Stimulated activated CD8-positive, alpha-beta memory T cell treated with anti-CD3 and anti-CD28 coated beads, Interleukin-2, amount 100 ng/mL, for 1 hour (primary cell): ENCODE measurements at places on chromosomes 7 and 10.

- no peak for DNase-seq
Measured at GRCh38 chr10:110058212-110058611, 50.4 kb downstream of the ADD3 start.

- no peak for DNase-seq
Measured at GRCh38 chr7:36207451-36208291, 54.6 kb downstream of the EEPD1 start.

GRCh38 chr7:159158888-159159405 lies 14.3 kb upstream of the VIPR2 start:
- DNase-seq = no peak

- no peak for DNase-seq
Measured at GRCh38 chr7:156223935-156224832, 411.9 kb upstream of the SHH start.

GRCh38 chr10:30759423-30759822 lies 129.9 kb upstream of the LYZL2 start:
- no peak for DNase-seq

DNA sequence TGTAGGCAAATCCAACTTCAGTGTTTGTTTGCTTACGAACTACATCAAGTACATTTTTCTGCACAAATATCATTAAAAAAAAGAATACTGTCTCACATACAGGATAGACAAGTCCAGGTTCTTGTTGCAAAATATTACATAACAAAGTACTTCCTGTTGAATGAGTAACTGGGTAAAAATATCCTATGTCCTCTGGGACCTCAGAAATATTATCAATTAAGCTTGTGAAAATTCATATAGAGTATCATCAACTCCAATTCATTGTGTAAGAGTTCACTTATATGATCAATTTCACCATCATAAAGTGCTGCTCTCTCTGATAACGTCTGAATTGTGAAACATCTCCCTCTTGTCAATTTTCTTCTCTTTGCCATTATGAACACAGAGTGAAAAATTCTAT lies 22.6 kb downstream of the HERC4 start:
- DNase-seq = no peak

DNA sequence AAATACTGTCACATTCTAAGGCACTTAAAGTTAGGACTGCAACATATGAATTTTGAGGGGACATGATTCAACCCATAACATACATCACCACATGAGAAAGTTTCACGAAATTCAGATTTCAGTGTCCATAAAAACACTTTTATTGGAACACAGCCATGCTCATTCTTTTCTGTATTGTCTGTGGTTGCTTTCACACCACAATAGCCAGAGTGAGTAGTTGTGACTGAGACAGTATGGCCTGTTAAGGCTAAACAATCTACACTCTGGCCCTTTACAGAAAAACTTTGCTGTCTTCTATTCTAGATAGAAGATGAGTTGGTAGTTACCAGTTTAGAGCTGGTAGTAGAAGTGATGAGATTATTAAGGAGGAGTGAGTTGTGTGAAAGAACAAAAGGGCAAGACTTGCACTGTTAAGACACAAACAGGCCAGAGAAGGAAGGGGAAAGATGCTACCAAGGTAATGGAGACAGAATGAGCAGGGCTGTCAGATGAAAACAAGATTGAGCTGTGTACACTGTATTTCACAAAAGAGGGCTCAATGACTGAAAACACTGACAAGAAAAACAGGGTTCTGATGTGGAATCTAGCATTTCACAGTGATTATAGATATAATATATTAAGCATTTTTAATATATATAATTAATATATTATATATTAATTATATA lies 108.6 kb downstream of the PPP1R3A start:
- DNase-seq = no peak

GRCh38 chr7:114507381-114507780 lies 92.8 kb downstream of the FOXP2 start:
- DNase-seq = no peak

GRCh38 chr7:25926891-25927625 lies 224.9 kb upstream of the NFE2L3 start:
- DNase-seq = no peak

DNA sequence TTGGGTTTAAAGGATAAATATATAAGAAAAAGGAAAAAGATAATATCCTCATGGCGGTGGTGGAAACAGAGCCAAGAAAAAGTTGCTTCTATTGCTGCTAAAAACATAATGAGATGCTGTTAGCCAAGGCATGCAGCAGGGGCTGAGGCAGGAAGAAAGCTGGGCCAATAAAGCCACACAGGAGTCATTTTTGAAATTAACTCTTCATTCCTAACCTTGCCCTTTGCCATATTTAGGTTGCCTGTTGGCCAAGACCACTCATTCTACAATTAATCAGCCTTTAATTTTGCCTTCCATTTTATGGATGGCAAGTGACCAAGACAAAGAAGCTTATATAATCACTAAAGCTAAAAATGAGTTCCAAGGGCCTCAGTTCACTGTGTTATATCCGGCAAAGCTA lies 58.2 kb downstream of the ARMH3 start:
- DNase-seq = no peak

DNA sequence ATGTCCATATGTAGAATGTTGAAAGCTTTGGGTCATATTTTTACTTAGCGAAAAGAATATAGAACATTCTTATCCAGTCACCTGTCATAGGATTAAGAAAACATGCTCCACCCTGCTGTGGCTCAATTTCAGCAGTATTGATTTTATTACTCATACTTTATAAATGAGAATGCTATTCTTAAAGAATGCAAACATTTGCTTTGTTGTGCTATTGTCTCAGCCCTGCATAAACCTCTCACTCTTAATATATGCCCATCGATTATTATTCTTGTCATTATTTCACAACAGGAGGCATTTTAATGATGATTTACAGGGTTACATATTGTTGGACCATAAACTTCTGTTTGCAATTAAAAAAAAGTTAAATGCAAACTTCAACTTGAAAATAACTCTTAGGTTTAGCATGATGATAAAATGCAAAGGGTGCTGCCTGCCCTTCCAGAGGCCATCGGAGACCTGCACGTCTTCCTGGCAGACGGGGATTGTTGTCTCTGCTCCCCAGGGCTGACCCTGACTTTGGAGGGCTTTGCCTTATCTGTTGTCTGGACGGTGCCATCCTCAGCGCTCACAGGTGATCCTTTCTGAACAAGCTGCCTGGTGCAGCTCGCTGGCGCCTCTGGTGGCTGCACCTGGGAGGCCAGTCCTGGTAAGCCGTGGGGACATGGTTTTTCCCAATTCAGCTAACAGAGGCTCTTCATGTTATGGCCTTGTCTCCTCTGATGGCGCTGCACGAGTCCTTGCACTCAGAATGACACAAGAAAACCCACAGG lies 50.0 kb upstream of the SHH start:
- DNase-seq = no peak

DNA sequence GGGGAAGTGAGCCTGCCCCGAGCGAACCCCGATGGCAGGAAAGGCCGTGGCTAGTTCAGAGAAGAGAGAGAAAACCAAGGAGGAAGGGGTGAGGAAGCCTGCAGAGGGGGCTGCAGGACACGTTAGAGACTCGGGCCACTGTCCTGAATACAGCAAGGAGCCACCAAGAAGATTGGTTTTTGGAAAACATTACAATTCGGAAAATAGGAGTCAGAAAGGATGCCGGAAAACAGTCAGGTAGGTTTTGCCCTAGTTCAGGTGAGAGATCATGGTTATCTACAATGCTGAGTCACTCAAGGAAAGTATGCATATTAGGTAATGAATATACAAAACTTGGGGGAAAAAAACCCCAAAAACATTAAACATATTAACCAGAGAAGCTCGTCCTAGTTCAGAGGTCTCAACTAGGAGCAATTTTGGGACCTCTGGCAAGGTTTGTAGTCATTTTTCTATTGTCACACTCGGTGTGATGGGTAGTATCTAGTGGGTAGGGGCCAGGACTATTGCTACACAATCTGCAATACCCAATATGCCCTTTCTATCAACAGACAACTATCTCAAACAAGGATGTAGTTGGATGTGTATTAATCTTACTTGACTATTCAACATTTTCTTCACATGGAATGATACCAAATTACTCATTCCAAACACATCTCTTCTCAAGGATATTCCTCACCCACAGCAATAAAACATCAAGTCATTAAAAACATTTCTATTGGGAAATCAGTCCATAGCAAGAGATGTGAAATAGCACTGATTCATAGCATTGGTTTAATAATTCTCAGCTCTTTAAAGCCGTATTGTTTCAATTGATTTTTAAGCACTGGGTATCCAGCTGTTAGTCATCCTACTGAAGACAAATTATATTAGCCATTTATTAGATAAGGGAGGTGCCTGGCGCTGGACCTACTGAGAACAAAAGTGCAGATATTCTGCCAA lies 74.4 kb upstream of the RSU1 start:
- no peak for DNase-seq

GRCh38 chr10:69426376-69426727 lies 9.6 kb upstream of the TACR2 start:
- no peak for DNase-seq

DNA sequence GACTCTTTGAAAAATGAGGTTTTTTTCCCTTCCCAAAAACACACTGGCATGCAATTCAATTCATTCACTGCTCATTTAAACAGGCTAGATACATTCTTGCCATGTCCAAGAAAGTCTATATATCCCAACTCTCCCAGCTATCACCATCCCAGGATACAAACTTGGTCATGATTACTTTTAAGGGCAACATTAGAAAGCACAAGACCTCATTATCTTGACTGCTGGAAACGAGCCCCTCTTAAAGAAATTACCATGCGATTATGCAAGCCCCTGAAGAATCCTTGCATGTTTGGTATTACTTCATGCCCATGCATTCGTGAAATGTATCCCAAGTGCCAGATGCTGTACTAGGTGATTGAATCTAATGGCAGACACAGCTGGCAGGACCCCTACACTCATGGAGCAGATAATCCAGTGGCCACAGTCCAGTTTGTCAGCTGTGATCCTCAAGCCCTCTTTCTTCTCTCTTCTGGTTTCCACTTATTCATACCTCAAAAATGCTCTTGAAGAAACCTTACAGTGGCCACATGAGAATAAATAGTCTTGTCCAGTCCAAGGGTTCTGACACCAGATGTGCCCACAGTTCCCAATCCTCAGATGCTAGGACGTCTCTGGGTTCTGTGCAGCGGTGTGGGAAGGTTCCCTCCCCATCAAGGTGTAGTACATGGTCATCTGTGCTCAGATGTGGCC lies 103.7 kb upstream of the HABP2 start:
- no peak for DNase-seq

- DNase-seq = no peak
Measured at GRCh38 chr7:2000746-2001321, 231.9 kb downstream of the MAD1L1 start.

DNA sequence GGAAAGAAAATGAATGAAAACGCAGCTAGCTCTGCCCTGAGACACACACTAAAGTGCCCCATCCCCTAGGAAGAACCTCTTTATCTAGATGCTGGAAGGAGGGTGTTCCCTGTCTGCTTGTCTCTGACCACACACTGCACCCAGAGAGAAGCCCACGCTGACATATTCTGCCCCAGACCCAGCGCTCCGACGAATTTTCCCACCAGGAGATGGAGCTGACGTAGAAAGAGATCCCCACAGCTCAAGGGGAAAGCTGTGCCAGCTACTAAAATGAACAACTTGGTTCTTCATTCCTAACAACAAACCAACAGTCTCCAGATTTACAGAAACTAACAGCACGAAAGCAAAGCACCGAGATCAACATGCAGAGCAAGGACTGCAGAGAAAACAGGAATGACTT lies 73.3 kb downstream of the KIAA1549 start:
- DNase-seq = no peak

- DNase-seq = no peak
Measured at GRCh38 chr10:44949127-44949802, 10.3 kb upstream of the RASSF4 start.

GRCh38 chr10:3206511-3207157 lies 34.1 kb upstream of the PITRM1 start:
- DNase-seq = no peak

- DNase-seq = no peak
Measured at GRCh38 chr10:20334559-20334958, 518.3 kb downstream of the PLXDC2 start.

DNA sequence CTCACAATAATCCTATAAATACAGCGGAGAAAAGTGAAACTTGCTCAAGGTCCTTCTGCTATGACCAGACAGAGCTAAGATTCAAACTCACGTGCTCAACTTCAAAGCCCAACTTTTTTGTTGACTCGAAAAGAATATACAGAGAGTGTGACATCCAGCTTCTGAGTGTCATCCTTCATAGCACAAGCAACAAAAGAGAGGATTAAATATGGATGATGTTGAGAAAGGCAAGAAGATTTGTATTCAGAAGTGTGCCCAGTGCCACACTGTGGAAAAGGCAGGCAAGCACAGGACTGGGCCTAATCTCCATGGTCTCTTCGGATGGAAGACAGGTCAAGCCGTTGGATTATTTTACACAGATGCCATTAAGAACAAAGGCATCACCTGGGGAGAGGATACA lies 2.1 kb upstream of the FAM3C start:
- DNase-seq = no peak

DNA sequence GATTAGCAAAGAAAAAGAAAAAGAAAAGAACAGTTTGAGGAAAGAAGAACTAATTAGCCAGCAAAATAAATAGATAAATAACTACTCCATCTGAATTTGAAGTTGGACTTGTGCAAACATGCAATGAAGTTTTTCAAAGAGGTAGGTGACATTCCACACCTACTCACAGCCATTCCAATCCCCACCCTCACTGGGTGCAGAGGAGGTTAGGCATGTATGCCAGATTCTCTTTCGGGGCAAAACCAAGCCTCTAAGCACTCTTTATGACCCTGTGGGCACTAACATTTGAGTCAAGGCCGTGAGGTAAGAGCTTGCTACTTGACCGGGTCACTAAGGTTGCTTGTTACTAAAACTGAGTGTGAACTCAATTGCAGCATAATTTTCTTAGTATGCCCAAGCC lies 108.4 kb upstream of the SEMA3A start:
- DNase-seq = no peak

DNA sequence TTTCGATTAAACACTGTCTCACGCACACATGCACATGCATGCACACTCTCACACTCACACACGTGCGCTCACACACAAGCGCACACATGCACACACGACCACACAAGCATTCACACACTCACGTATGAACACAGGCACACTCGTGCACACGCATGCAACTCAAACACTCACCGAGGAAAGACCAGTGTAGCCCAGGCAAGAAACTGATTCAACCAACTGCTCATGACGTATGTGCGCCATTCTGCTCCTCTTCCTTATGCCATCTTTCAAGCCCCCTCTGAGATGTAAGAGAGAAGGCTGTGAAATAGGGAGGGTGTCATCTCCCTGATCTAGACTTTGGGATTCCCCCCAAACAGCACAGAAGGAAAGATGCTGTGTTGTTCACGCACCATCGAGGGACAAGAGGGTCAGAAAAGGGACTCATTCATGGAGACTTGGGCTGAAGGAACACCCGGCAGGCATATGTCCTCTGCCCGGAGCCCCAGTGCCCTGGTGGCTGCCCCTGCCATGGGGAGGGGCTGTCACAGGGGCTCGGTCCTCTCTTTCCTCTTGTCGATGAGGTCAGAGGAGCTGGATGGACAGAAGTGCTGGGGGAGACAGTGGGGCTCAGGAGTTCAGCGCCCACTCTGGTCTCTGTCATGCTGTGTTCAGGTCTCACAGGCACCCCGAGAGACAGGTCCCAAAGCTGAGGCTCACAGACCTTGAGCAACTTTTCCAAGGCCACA lies 130.1 kb upstream of the SHH start:
- no peak for DNase-seq
